ENCODE measurements at places on chromosomes 13 and 19.
A peak's percentile ranks its signal among the peaks of the same experiment; 100 is the strongest.

GRCh38 chr19:35013041-35013819 lies 13.1 kb downstream of the GRAMD1A start:
- peak; percentile 85 for DNase-seq

- DNase-seq = no peak
Measured at GRCh38 chr13:75458696-75459422, 23.1 kb downstream of the TBC1D4 start.

- DNase-seq = no peak
Measured at GRCh38 chr19:45151821-45152503, 8.8 kb downstream of the NKPD1 start.

DNA sequence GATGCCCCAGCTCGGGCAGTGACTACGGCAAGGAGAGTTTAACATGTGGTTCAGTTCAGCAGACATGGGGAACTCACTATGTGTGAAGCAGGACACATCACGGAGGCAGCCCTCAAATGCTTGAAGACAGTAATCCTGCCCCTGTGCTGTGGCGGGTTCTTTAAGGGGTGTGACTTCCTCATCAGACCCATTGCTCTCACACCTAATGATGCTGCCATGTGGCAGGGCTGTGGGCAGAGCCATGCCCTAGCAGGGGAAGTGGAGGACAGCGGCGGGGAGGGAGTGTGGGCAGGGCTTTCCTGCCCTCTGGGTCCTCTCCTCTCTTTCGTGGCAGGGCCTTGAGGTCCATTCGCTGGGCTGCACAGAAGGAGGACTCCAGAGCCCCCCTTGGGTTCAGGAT lies 131.1 kb upstream of the GJB6 start:
- DNase-seq = no peak

- DNase-seq = peak; percentile 80
Measured at GRCh38 chr13:94707400-94708021, 4.8 kb downstream of the SOX21 start.

GRCh38 chr13:48121733-48122132 lies 26.8 kb upstream of the MED4 start:
- DNase-seq = no peak

- peak; percentile 68 for DNase-seq
Measured at GRCh38 chr13:74136084-74136658, 2.0 kb upstream of the KLF12 start.

- DNase-seq = no peak
Measured at GRCh38 chr13:111550062-111550461, 229.6 kb downstream of the TEX29 start.

DNA sequence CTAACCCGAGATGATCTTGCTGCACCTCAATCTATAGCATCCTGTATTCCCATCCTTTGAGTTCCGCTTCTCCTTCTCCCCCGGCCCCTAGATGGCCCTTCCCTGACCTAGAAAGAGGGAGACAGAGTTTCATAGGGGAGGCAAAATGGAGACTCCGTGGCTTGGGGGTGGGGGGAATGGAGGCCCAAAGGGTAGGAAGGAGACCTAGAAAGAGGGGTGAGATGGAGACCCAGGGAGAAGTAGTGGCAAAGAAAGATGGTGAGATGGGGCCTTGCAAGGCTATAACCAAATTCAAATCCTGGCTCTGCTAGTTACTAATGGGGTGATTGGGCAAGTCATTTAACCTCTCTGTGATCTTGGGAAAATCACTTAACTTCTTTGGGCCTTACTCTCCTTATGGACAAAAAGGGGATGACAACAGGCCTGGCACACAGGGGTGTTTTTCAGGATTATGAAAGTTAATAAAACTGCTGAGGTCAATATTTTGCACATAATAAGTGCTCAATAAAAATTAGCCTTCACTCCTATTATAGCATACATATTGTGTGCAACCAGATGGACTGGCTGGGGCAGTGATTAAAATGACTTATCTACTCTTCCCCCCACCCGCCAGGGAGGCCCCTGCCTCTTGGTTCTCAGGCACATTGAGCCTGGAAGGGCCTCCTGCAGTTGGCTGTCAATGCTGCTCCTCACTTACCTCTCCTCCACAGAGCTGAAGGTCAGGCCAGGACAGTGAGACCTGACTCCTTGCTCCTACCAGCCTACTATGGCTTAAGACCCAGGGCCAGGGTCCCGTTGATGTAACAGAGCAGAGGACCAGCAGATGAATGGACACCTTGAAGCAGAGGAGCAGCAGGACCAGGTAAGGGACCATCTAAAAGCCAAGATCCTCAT lies 633 bp downstream of the SPHK2 start:
- no peak for DNase-seq

- no peak for DNase-seq
Measured at GRCh38 chr13:46168341-46168740, 13.6 kb downstream of the LCP1 start.

- DNase-seq = no peak
Measured at GRCh38 chr13:98664047-98664446, 87.1 kb upstream of the STK24 start.

DNA sequence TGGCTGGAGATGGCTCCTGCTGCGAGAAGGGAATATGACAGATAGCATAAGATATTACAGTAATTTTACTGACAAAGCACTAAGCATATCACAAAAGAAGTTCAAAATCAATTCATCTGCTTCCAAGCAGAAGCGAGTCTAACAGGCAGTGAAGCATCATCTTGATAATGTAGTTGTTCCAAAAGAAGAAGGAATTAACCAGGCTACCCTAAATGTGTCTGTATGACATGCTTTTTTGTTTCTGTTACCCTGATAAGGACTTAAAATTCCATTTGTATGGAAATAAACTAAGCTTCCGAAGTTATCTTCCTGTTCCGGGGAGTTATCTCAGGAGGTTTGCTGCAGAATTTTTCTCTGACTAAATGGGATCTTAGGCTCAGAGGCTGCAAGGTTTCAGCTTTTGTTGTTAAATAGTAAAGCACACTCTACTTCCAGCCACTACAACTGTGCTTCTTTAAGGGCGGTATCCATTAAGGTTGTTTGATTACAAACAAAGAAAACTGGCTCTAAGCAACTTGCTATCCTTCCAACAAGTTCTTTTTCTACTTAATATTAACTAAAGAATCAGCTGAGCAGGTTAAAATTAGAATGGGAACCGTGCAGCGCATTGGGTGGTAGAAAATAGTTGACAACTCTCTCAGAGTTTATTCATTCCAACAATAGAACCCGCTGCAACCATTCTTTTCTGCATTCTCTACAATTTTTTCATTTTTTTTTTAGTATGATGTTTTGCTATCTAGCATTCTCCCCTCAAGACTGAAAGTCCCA lies 607.3 kb downstream of the UQCRFS1 start:
- DNase-seq = no peak

- DNase-seq = no peak
Measured at GRCh38 chr13:27406178-27406939, 18.1 kb upstream of the GTF3A start.

Measured in ecto neural progenitor cell (in vitro differentiated cells).